ENCODE measurements at places on chromosomes 6 and 20.
A peak's percentile ranks its signal among the peaks of the same experiment; 100 is the strongest.

- ATAC-seq: no peak
These were observed 158.3 kb upstream of the JAG1 start for GRCh38 chr20:10832141-10832540.

GRCh38 chr6:97654674-97655073 lies 371.7 kb upstream of the MMS22L start:
- no peak for ATAC-seq

- ATAC-seq: no peak
These were observed 40.5 kb downstream of the HLA-F start for GRCh38 chr6:29763491-29764289.

- peak; percentile 85 for ATAC-seq
These were observed 4.4 kb upstream of the RPS21 start for GRCh38 chr20:62382306-62383198.

GRCh38 chr6:75210885-75211739 lies 5.3 kb upstream of the COL12A1 start:
- no peak for ATAC-seq
